ENCODE measurements at places on chromosomes 4 and X.

GRCh38 chr4:121863799-121864198 lies 6.5 kb downstream of the BBS7 start:
- DNase-seq, result no peak

DNA sequence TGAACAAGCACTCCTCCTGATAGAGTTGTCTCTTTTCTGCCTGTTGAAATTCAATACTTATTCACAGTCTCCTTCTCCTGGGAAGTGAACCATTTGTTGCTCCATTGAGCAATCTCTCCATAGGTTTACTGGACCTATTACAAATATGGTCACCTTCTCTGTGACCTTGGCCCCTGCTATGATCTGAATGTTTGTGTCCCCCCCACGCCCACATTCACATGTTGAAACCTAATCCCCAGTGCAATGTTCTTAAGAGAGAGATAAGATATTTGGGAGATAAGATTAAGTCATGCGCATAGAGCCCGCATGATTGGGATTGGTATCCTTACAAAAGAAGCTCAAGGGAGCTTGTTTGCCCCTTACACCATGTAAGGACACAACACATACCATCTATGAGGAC lies 54.1 kb upstream of the GABRE start:
- DNase-seq, result no peak

GRCh38 chr4:135123632-135124031 lies 922.0 kb upstream of the PABPC4L start:
- no peak for DNase-seq

GRCh38 chrX:10617999-10618351 lies 2.4 kb downstream of the MID1 start:
- DNase-seq, result no peak

DNA sequence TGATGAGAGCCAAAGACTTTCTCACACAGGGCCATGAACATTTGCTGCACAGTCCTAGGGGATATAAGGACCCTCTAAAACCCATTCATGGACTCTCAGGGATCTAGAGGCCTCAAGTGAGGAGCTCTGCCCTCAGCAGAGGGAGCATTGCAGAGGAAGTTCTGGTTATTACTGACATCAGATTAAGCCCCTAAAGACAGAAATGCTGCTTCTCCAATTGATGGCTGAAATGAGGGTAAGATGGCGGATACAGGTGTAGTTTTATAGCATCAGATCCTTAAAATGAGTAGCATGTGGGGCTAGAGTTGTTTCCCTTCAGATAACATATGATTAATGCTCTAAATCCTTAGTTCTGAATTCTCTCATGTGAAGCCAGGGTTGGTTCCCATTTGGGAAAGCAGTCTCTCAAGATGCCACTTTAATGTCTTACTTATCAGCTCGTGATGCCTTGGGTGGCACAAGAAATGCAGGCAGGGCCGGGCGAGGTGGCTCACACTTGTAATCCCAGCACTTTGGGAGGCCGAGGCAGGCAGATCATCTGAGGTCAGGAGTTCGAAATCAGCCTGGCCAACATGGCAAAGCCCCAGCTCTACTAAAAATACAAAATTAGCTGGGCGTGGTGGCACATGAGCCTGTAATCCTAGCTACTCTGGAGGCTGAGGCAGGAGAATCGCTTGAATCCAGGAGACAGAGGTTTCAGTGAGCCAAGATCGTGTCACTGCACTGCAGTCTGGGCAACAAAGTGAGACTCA lies 7.9 kb downstream of the RHOH start:
- no peak for DNase-seq

DNA sequence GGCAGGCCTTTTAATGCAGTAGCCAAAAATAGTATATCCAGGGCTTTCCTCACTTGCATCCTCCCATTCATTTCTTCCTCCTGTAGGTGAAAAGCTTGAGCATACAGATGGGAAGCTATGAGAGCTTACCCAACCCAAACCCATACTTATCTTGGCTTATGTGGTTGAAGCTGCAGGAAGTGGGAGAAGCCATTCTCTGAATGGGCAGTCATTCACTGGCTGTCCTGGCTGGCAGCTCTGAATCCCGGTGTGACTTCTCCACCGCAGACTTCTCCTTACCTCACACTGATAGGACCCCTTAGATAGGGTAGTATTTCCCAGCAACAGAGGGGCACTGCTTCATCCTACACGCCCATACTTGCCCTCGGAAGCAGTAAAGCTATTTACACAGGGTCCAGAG lies 125.4 kb downstream of the AMMECR1 start:
- no peak for DNase-seq

- no peak for DNase-seq
Observed at GRCh38 chrX:17028356-17028755, 81.9 kb downstream of the REPS2 start.

DNA sequence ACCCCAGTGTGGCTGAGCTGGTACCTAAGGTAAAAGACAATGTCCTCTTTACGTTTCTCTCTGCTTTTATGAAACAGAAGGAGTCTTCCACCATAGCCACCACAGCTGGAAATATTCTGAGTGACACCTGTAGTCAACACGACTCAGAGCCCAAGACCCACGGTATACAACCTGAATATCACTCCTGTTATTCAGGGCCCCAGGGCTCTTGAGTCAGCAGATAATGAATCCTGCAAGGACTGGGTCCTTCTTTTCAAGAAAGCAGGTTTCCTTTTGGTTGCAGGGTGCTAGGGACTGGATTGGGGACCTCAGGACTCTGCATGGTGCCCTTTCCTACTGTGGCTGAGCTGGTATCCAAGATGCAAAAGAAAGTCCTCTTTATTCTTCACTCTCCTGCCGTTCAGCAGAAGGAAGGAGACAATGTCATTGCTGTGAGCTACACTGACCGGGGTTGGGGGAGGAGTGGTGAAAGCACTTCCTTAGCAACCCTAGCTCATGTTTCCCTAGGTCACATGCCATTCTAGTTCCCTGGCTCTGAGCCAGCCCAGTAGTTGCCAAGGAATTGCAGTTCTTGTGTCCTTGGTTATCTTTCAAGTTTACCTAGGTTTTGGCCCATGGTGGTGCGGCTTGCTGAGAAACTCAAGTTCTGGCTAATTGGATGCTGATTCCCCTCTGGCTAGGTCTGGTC lies 23.7 kb upstream of the UNC5C start:
- DNase-seq, result no peak

DNA sequence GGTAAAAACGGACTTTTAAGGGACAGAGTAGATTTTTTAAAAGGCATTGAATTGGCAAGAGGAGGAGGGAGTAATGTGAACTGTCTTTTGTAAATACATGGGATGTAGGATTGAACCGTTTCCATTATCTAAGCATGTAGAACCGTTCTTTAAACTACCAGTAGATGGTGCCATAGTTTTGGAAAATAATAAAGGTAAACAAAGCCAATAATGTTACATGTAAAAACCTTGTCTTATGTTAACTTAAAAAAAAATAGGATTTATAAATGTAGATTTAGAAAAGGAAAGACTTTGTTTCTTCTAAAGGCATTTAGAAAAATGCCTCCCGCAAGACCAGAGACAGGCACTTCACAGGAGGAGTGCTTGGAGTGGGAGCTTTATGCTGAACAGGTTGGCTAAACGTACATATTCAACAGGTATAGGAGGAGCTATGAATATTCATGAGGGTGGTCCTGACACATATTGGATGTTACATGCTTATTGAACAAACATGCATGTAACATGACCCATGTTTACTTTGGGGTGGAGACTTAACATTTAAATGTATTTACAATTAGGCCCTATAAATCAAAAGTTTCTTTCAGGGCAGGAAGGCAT lies 45.5 kb upstream of the FAM241A start:
- DNase-seq, result no peak

DNA sequence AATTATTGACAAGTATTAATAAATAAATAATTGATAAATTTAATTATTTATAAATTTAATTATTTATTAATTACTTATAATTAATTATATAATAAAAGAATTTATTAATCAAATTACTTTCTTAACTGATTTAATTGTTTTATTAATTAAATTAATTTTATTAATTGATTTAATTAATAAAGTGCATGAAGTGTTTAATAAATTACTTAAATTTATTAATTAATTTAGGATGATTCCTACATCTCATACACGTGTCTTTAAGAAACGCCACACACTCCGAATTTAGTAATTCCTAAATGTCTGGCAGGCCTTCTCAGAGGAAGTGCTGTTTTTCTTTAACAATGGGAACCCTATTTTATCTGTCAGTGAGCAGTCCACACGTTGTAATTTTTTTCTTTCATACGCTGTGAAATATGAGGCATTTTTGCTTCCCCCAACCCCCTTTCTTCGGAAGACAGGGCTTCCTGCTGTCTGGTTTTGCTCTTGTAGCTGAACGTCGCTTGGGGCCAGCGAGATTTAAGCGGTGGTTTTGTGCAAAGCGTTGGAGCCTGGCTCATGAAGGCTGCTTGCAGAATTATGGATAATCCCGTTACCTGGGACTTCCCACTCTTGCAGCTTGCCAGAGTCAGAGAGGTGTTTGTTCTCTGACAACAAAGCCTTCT lies 46.8 kb downstream of the CRLF2 start:
- DNase-seq, result no peak
